ENCODE measurements at places on chromosomes 2 and 18. TPM values are rescaled to one million over a fixed set of nuclear protein-coding genes. Genes with fewer than 3 reads are reported as not detected.

Gene MPP4
- 0.17 TPM for total RNA-seq

Gene FOSL2
- 52.2 TPM for total RNA-seq

Gene CGREF1
- total RNA-seq, result 4.1 TPM

Gene GALR1
- 0.02 TPM for total RNA-seq

Gene HES6
- 13.1 TPM for total RNA-seq

Gene TMEM247
- total RNA-seq, result not detected

Gene CD8B2
- not detected for total RNA-seq

Gene DNAH6
- total RNA-seq, result not detected

Gene EHD3
- total RNA-seq, result 2.2 TPM

Gene CDCA7
- 1.9 TPM for total RNA-seq

Gene UGT1A10
- not detected for total RNA-seq

Gene DLX1
- total RNA-seq, result 0.28 TPM

Gene TUBA3D
- total RNA-seq, result not detected

GRCh38 chr2:47009253-47009767 lies 93.7 kb upstream of the MCFD2 start:
- H3K27ac ChIP-seq, result no peak overlapping the region
- H3K4me3 ChIP-seq, result no peak overlapping the region
- peaks cover 22% of the 10 kb centered on the region for H3K4me1 ChIP-seq
- DNase-seq, result no peak

- no peaks in the 10 kb centered on the region for H3K4me1 ChIP-seq
- H3K27me3 ChIP-seq, result no peaks in the 10 kb centered on the region
- no peak for DNase-seq
- H3K27ac ChIP-seq, result no peak overlapping the region
- H3K4me3 ChIP-seq, result no peak overlapping the region
Measured at GRCh38 chr2:179936654-179937053, 70.4 kb downstream of the CWC22 start.

GRCh38 chr2:227630322-227630721 lies 13.0 kb downstream of the SCYGR4 start:
- H3K27ac ChIP-seq, result no peak overlapping the region
- no peaks in the 10 kb centered on the region for H3K4me1 ChIP-seq
- no peaks in the 10 kb centered on the region for H3K27me3 ChIP-seq
- no peak for DNase-seq

DNA sequence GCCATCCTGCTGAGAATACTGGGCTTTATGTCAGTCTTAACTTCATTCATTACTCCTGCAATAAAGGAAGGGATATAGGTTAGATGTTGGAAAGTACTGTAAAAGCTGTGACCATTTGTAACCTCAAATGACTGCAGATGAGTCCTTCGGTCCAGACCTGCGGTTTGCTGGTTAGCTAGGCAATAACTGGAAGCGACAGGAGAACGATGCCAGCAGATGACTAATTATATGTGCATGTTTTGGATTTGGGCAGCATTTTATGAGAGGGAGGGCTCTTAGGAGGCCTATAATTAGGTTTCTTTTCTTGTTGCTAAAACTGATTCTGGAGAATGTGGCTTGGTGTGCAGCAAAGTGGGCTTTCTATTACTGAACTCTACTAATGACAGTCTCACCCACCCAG lies 205.6 kb downstream of the TMEM182 start:
- H3K4me3 ChIP-seq, result no peak overlapping the region
- no peaks in the 10 kb centered on the region for H3K36me3 ChIP-seq
- no peak overlapping the region for H3K27ac ChIP-seq
- no peaks in the 10 kb centered on the region for H3K4me1 ChIP-seq
- no peaks in the 10 kb centered on the region for H3K27me3 ChIP-seq
- DNase-seq, result no peak

DNA sequence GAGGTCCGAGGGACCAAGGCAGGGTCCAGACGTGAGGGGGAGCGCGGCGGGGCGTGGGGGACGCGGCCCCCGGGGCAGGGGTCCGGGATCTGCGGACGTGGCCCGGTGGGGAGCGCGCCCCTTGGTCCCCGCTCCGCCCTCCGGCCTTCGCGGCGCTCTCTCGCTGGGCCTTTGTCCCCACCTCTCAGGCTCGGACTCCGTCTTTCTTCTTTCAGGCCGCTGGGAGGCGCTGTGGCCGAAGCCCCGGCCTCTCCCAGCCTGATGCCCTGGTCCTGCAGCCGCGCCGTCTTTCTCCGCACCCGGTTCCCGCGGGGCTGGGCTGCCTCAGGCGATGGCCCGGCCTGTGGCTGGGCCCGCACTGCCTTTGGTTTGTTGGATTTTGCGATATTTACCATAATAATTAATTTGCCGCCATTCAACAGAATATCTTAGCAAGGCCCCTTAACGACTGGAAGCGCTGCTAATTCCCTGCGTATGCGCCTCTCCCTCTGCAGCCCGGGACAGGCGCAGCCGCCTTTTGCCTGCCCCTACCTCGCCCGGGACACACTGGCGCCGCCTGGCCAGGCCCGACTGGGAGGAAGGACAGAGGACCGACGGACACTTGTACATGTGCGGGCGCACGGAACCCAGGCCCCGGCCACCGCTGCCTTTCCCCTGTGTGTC lies 10.8 kb downstream of the SIX3 start:
- peak; percentile 64 for DNase-seq
- H3K4me1 ChIP-seq, result peaks cover 21% of the 10 kb centered on the region
- peak overlapping the region; percentile 53 for H3K4me3 ChIP-seq
- no peaks in the 10 kb centered on the region for H3K36me3 ChIP-seq

GRCh38 chr2:142325870-142326269 lies 195.1 kb upstream of the LRP1B start:
- no peak overlapping the region for H3K4me3 ChIP-seq
- no peaks in the 10 kb centered on the region for H3K36me3 ChIP-seq
- no peaks in the 10 kb centered on the region for H3K4me1 ChIP-seq
- no peak overlapping the region for H3K27ac ChIP-seq
- no peaks in the 10 kb centered on the region for H3K27me3 ChIP-seq

- DNase-seq, result peak; percentile 64
- H3K4me1 ChIP-seq, result peaks cover 7% of the 10 kb centered on the region
- H3K27me3 ChIP-seq, result no peaks in the 10 kb centered on the region
- no peak overlapping the region for H3K27ac ChIP-seq
Measured at GRCh38 chr2:26178746-26179436, 6.0 kb downstream of the GAREM2 start.

DNA sequence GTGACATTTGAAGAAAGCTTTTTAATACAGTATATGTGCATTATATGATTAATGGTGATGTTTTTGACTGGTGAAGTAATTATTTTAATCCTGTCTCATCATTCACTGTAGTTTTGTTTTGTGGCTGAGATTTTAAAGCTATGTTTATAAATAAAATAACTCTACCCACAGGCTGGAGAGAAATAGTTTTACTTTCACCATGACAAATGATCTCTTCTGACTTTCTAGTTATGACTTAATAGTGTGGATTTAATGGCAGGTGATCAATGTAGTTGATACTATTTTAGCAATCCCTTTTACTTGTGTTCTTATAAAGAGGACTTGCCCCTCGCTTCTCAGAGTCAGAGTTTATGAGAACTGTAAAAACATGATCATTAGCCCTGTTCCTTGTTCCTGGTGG lies 289.5 kb upstream of the SIX3 start:
- H3K27ac ChIP-seq, result no peak overlapping the region
- no peaks in the 10 kb centered on the region for H3K36me3 ChIP-seq
- H3K4me1 ChIP-seq, result no peaks in the 10 kb centered on the region
- no peak for DNase-seq

GRCh38 chr2:197804049-197804757 lies at the start of gene PLCL1:
Gene PLCL1, plus strand, starts transcription at chr2:197804593.
- DNase-seq, result peak; percentile 92
- H3K36me3 ChIP-seq, result no peaks in the 10 kb centered on the region
- peaks cover 45% of the 10 kb centered on the region for H3K4me1 ChIP-seq
- H3K27ac ChIP-seq, result peak within 1 kb of the TSS; percentile 82
- H3K4me3 ChIP-seq, result peak within 1 kb of the TSS; percentile 87

DNA sequence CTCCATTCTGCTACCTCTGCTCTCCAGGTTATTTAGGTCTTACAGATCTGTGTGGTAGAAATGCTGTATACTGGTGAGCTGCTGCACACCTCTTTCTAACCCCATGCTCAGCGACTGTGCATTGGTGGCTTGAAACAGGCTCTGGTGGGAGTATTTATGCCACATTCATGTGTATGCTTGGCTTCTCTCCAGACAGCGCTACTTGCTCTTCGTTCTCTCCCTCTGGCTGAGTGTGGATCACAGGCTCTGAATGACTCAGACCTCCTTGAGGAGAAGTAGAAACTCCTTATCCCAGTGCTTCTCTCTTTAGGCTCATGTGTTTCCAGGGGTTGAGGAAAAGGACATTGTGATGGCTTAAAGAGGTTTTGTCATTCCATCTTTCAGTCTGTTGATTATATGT lies 54.9 kb downstream of the FHOD3 start:
- H3K4me3 ChIP-seq, result no peak overlapping the region
- no peaks in the 10 kb centered on the region for H3K36me3 ChIP-seq
- H3K27ac ChIP-seq, result peak overlapping the region; percentile 42
- DNase-seq, result no peak

GRCh38 chr18:79784965-79785770 lies 12.6 kb upstream of the KCNG2 start:
- no peak overlapping the region for H3K4me3 ChIP-seq
- peaks cover 71% of the 10 kb centered on the region for H3K27me3 ChIP-seq
- no peaks in the 10 kb centered on the region for H3K4me1 ChIP-seq
- no peak for DNase-seq

- H3K36me3 ChIP-seq, result peaks cover 33% of the 10 kb centered on the region
- no peak overlapping the region for H3K4me3 ChIP-seq
- no peak overlapping the region for H3K27ac ChIP-seq
- peak; percentile 39 for DNase-seq
- H3K27me3 ChIP-seq, result no peaks in the 10 kb centered on the region
- no peaks in the 10 kb centered on the region for H3K4me1 ChIP-seq
Measured at GRCh38 chr2:240467659-240468302, 32.3 kb downstream of the GPC1 start.

- DNase-seq, result no peak
- no peak overlapping the region for H3K4me3 ChIP-seq
- no peaks in the 10 kb centered on the region for H3K36me3 ChIP-seq
- no peak overlapping the region for H3K27ac ChIP-seq
Measured at GRCh38 chr2:49165662-49166061, 11.3 kb upstream of the FSHR start.

GRCh38 chr2:95346738-95347671 lies 49.9 kb downstream of the KCNIP3 start:
- no peaks in the 10 kb centered on the region for H3K27me3 ChIP-seq
- H3K4me1 ChIP-seq, result peaks cover 6% of the 10 kb centered on the region
- DNase-seq, result peak; percentile 61

DNA sequence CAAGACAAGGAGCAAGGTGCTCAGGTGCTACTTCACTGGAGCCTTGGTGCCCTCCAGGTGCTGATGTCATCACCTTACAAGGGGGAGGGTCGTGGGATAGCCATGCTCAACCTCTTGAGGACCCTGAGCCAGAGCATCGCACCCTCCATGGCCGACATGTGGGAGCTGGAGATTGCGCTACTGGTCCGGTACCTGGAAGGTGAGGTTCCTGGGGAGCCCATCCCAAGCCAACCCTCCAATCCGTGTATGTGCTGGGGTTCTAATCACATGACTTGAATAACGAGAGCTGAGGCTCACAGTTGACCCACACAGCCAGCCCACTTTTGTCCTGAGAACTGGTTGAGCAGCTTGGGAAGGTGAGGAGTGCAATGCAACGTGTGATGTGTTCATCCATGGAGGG lies 25.9 kb downstream of the MROH2A start:
- H3K27me3 ChIP-seq, result peaks cover 3% of the 10 kb centered on the region
- no peaks in the 10 kb centered on the region for H3K4me1 ChIP-seq
- H3K4me3 ChIP-seq, result no peak overlapping the region
- DNase-seq, result no peak
- H3K27ac ChIP-seq, result no peak overlapping the region

GRCh38 chr2:180901331-180901730 lies 79.1 kb upstream of the UBE2E3 start:
- H3K4me1 ChIP-seq, result no peaks in the 10 kb centered on the region
- DNase-seq, result no peak
- H3K36me3 ChIP-seq, result no peaks in the 10 kb centered on the region
- no peaks in the 10 kb centered on the region for H3K27me3 ChIP-seq

DNA sequence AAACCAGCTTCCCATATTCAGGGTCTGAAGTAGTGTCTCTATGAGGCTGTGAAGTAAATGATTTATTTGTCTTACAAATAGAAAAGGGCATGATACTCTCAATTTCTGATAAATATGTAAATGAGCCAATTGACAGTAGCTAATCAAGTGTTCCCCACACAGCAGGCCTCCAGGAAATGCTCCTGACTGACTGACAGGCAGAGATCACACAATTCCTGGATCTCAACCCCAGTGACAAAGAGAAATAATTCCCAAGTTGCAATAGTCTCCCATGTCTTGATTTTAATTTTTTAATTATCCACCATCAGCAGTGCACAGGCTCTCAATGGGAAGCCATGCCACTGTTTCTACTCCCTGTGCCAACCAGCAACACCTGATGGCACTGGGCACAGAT lies 390.4 kb downstream of the SOX11 start:
- DNase-seq, result no peak
- no peaks in the 10 kb centered on the region for H3K27me3 ChIP-seq
- H3K4me1 ChIP-seq, result no peaks in the 10 kb centered on the region
- no peak overlapping the region for H3K27ac ChIP-seq
- H3K4me3 ChIP-seq, result no peak overlapping the region

GRCh38 chr2:29239209-29239960 lies 124.2 kb downstream of the CLIP4 start:
- no peak overlapping the region for H3K27ac ChIP-seq
- no peak overlapping the region for H3K4me3 ChIP-seq
- H3K4me1 ChIP-seq, result no peaks in the 10 kb centered on the region
- H3K27me3 ChIP-seq, result no peaks in the 10 kb centered on the region
- no peaks in the 10 kb centered on the region for H3K36me3 ChIP-seq
- DNase-seq, result no peak

GRCh38 chr2:101967826-101968513 lies 23.8 kb upstream of the IL1R2 start:
- H3K27me3 ChIP-seq, result no peaks in the 10 kb centered on the region
- DNase-seq, result no peak
- H3K36me3 ChIP-seq, result no peaks in the 10 kb centered on the region
- H3K4me1 ChIP-seq, result no peaks in the 10 kb centered on the region
- no peak overlapping the region for H3K4me3 ChIP-seq
- H3K27ac ChIP-seq, result no peak overlapping the region

DNA sequence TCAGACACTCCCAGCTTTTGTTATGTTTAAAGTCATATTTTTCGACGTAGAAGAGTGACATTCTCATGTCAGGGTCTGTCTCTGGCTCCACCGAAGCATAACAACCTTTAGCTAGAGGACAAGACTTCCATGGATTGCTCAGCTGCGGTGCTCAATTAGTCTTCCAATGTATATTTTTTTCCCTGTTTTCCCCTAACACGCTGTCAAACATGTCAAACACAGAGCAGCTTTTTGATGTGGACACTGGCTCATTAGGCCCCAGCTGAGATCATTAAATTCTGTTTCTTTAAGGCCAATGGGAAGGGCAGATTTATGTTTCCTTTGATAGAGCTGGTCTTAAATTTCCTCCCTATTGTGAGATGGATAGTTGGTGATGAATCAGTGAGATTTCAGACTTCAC lies 525.4 kb downstream of the PIK3C3 start:
- no peak for DNase-seq
- no peak overlapping the region for H3K4me3 ChIP-seq
- no peaks in the 10 kb centered on the region for H3K4me1 ChIP-seq
- no peaks in the 10 kb centered on the region for H3K27me3 ChIP-seq

Data from psoas muscle (tissue), 8 donors.